ENCODE measurements at places on chromosomes 1 and 21.

- no peak for DNase-seq
Measured at GRCh38 chr1:14654554-14654953, 56.1 kb downstream of the KAZN start.

- DNase-seq = no peak
Measured at GRCh38 chr1:165365341-165365740, 8.8 kb upstream of the LMX1A start.

- DNase-seq = no peak
Measured at GRCh38 chr1:245621589-245621988, 466.8 kb downstream of the KIF26B start.

DNA sequence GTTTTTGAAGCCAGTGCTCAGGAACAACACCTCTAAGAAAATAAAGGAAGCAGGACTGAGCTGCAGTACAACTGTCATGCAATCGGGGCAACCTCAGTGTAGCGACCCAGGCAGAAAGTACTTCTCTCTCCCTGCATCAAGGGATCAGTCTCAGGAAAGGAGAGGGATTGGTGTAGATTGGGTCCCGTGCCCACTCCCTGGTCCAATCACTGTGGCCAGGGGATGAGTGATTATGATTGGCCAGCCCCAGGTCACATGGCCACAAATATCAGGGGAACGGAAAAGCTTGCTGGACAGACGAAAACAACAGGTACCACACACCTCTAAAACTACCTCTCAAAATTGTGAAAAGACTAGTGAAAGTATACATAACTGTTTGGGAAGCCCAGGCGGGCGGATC, 136.2 kb upstream of the F3 start:
- DNase-seq = no peak

GRCh38 chr1:192824511-192824910, 15.7 kb downstream of the RGS2 start:
- DNase-seq = no peak

DNA sequence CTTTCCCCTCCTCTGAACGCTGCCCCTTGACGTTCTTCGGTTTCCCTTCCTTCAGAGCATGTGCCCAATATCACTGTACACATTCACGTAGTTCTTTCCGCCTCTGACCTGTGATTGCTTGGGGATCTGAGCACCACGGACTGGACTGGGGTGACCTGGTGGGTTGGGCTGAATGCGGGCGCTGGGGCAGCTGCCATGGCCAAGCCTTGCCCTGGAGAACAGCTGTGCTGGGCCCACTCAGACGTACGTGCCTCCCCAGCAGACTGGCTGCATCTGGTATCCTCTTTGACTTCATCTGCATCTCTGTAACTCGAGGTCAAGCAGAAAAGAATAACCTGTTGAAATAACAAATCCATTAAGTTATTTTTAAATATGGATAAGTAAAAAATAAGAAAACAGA, 35.1 kb upstream of the DISC1 start:
- no peak for DNase-seq

DNA sequence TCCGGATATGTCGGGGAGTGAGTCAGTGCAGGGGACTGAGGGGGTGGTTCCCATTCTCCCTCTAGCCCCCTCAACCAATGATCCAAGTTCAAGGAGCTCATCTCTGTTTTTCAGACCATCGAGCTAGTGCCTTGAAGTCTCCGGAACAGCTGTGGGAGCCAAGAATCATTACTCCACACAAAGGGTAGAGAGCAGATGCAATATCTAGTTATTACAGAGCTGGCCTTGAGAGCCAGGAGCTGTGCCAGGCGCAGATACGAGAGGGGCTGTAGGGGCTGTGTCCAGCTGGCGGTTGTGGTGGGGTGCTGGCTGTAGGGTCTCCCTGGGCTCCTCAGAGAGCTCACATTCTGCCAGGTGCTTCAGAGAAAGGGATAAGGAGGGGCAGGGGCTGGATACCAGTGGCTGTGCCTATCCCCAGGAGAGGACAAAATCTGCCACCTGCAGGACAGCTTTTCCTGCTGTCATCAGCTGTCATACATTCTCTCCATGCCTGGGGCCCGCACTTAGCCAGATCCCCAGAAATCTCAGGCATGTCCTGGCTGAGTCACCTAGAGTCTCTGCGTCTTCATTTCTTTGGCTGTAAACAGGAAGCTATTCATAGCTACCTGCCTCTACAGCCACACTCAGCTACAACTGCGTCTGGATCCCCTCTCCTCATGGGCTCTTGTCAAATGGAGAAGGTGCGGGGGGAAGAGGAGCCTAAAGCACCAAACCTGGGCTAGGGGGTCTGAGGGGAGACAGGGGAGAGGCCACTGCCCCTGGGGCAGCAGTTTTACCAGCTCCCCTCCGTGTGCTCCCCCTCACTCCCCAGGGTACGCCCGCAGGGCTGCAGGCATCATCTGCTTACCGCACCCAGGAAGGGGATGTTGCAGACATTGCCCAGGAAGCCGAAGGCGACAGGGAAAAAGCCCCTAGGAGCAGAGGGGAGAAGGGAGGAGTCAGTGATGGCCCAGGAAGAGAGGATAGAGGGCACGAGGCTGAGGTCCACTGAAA, 2.4 kb upstream of the KISS1 start:
- no peak for DNase-seq

Measured in activated gamma-delta T cell treated with Interleukin-2 at 50 U/mL for 16 hours (primary cell).